HepG2 (cell line): ENCODE measurements at places on chromosomes 5 and 9. TPM values are rescaled to one million over a fixed set of nuclear protein-coding genes. Genes with fewer than 3 reads are reported as not detected.

PCDHGA9 gene
- 0.38 TPM in 1 of 2 replicates, not detected in the other for total RNA-seq

SPATA31A6 gene
- total RNA-seq, result not detected in 2 replicates

OLFM1 gene
- not detected in 2 replicates for total RNA-seq

GARIN3 gene
- total RNA-seq, result not detected in 2 replicates

ARRDC3 gene
- 12.2 and 24.4 TPM in 2 replicates for total RNA-seq

CANX gene
- total RNA-seq, result 438 and 680 TPM in 2 replicates

MIER3 gene
- 38.8 and 63.5 TPM in 2 replicates for total RNA-seq

TOR2A gene
- 5.5 and 7.2 TPM in 2 replicates for total RNA-seq

ASS1 gene
- total RNA-seq, result 77.6 and 89.0 TPM in 2 replicates

DNA sequence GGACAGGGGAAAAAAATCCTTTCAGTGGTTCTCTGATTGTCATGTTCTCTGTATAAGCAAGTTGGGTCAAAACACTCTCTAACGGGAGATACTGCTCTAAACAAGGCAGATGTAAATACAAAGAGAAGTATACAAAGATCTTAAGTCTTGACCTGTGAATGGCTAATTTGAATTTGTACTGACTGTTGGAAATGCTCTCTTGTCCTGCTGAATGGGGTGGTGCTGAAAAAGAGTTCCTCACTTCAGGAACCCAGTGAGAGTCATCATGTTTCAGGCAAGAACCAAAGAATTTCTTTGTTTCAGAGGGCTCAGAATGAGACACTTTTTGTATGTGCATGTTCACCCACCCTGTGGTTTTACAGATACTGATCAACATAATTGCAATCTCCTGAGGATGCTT lies 461.0 kb downstream of the NR2F1-AS1 start:
- no peak for DNase-seq

DNA sequence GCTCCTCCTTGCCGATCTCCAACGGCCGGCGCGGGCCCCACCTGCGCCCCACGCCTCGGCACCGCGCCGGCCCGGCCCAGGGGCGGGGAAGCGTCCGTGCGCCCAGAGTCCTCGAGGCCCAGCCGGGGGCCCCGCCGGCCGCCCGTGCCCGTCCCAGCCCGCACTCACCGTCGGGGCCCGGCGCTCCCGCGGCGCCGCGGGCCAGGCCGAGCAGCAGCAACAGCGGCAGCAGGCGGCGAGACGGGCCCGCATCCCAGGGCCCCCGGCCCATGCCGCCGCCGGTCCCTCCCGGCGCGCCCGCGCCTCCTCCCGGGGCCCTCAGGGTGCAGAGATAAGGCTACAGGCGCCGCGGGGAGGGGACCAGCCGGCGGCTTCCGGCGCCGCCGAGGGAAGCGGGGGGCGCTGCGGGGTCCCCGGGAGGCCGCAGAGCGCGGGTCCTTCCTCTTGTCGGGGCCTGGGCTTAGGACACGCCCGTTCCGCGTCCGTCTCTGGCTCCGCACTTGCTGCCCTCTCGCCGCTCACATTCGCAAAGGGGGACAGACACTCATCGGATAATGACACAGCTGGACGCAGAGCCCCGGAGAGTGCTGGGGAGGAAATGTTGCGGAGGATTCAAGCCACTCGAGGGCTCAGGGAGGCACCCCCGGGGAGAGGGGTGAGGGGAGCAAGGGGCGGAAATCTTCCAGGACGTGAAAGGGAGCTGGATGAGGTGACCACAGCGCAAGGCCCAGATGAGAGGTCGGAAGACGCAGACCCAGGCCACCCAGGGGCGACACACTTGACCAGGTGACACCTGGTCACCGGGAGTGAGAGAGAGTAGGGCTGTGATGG lies at the start of gene SUSD1:
SUSD1 (minus strand) TSS at position 333 of the 831 bp plus-strand sequence; CDS start at position 271, 62 bp downstream.
- peak; percentile 31 for DNase-seq

- DNase-seq, result no peak
These were observed 221.6 kb upstream of the CTNND2 start for GRCh38 chr5:12125895-12126294.

DNA sequence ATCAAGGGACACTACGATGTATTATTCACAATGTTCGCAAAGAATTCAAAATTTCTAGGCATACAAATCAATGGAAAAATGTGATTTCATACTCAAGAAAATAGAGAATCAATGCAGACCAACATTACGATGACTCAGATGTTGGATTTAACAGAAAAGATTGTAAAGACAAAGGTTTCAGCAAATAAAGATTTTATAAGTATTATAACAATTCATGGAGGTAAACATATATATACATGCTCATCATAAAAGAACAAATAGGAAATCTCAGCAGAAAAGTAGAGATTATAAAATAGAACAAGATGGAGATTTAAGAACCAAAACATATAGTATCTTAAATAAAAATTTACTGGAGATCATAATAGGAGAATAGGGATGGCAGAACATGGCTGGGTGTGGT lies 93.4 kb upstream of the JAK2 start:
- no peak for DNase-seq

DNA sequence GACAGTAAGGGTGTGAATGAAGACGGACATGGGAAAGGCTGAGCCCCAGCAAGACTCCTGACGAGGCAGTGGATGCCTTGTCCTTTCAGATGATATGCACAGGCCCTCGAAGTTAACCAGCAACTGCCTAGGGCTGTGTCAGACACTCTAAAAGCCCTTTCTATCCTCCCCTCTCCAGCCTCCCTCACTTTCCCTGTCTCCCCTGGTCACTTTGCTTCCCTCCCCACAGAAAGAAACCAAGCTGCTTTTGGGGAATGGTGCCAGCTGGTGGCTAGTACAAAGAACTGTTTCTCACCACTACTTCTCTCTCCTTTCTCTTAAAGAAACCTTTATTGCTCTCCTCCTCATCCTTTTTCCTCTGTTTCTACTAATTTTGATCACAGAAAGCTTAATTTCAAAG lies 21.4 kb downstream of the LHFPL2 start:
- no peak for DNase-seq

DNA sequence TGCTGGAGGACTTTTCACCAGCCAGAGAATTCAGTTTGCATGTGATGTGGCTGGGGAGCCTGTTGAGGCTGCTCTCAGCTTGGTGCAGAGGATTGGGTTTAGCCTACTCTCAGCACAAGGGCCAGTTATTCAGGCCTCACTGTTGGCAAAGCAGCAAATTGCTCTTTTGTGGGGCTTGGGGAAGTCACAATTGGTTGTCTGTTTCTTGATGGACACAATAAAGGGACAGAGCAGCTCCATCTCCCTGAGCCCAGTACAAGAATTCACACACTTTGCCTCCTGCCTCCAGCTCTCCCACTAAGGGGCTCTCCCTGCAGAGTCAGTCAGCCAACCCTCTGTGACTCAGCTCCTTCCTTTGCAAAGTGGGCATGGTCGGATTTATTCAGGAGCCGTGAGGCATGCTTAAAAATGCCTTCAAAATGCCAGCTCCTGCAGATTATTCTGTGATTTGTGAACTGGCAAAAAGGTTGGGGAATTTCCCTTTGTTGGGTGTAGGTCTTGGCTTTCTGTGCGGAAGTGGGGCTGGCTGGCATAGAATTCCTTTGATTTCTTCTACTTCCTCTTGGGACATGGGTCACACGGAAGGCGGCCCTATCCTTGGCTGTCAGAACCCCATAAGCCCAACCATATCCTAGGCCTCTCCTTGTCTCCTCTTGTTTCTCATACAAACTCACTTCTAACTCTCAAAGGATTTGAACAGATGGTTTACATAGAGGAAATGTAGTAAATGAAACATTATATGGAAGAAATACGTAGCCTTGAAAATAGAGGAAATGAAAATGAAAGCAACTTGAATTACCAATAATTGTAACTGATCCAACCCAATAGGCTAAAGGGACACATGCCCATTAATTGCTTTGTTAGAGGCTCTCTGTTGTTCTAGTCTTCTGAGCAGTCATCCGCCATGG lies 118.7 kb upstream of the CD180 start:
- DNase-seq, result no peak

DNA sequence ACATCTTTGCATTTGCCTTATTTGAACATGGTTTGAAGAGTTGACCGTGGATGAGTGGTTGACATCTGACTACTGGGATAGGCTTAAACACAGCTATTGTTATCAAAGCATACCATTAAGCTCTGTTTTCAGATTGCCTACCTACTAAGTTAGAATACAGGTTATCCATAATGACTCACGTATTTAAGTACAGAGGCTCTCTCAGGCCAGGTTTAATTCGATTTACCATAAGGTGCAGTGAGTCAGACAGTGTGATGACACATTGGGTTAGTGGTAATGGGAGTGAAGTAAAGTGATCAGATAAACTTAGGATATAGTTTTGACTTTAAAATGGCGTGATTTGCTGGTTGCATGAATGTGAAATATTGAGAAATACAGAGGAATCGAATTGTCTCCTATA lies 732.0 kb upstream of the CTNND2 start:
- no peak for DNase-seq

DNA sequence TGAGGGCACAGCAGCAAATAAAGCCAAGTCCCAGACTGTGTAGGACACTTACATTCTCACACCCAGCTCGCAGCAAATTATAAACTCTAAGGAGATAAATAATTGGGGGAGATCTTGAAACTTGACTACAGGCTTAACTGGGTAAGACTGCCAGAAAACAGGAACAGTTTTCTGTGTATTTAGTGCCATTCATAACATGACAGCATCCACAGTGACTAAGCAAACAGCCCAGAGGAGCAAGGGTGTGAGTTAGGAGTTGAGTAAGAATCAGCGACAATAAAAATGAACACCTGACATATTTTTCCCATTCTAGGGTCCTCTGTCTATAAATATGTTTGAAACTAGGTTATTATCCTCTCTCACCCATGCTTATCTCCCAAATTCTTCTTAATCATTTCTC lies 370.9 kb upstream of the WWC1 start:
- DNase-seq, result no peak

DNA sequence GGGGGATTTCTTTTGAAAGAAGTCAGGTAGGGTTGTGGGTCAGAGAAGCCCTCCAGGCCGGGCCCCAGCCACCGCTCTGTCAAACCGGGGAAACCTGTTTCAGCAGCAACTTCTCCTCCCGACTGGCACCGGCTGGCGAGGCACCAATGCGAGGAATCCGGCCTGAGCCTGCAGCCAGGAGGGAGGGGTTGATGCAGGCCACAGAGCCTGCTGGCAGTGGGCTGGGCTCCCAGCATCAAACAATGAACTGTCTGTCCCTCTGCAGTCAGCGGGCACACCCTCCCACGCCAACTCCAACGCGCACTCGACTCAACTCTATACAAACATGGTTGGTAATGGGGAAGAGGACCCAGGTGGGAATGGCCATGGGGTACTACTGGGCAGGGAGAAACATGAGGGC lies 12.1 kb downstream of the PCDH1 start:
- peak; percentile 59 for DNase-seq

DNA sequence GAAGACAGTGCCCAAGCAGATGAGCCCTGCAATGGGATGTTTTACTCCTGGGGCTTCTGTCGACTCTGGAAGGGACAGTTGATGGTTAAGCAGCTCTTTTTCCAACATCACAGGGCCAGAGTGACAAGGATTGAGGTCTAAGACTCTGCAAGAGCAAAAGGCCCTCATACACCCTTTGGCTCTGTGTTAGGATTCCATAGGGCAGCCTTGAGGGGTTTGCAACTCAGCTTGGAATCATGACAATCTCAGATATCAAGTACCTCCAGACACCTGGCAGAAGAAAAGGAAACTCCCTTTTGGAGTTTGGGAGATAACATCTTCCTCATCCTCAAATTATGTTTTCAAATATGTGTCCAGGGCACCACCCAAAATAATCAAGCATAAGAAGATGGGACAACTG lies 205.7 kb downstream of the GNA14 start:
- DNase-seq, result no peak

DNA sequence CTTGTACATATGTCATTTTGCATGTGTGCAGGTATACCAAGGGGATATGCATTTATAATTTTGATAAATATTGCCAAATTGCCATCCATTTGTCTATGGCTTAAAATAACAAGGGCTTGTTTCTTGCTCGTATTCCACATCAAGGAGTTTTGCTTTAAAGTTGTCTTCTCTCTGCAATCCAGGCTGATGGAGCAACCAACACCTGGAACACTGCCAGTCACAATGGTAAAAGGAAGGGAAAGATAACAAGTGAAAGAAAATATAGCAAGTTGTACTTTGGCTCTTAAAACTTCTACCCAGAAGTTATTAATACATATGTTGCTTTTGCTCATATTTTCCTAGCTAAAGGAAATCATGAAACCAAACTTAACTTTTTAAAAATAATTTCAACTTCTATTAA lies 156.9 kb downstream of the UNC13B start:
- DNase-seq, result no peak

GRCh38 chr5:117295941-117296340 lies 721.3 kb upstream of the SEMA6A start:
- DNase-seq, result no peak

DNA sequence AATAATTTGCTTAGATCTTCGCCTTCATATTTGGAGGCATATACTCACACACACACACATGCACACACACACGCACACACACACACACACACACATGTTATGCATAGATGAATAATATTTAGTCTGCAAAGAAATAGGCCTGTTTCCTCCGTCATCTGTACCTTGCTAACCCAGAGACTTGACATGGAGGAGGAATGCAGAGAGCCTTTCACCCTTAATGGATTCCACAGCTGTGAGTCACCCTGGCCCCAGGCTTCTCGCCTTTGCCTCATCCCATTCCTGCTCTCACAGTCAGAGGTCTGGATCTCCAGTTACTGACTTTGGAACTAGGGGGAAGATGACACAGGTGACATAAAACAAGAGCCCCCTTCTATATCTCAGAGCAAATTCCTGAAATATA lies 29.7 kb downstream of the ZNF462 start:
- DNase-seq, result peak; percentile 23

- no peak for DNase-seq
These were observed 23.6 kb downstream of the TPD52L3 start for GRCh38 chr9:6351737-6352136.

GRCh38 chr5:9170026-9170425 lies 375.8 kb downstream of the SEMA5A start:
- no peak for DNase-seq

- DNase-seq, result no peak
These were observed 168.3 kb upstream of the DMAC1 start for GRCh38 chr9:7967851-7968250.

DNA sequence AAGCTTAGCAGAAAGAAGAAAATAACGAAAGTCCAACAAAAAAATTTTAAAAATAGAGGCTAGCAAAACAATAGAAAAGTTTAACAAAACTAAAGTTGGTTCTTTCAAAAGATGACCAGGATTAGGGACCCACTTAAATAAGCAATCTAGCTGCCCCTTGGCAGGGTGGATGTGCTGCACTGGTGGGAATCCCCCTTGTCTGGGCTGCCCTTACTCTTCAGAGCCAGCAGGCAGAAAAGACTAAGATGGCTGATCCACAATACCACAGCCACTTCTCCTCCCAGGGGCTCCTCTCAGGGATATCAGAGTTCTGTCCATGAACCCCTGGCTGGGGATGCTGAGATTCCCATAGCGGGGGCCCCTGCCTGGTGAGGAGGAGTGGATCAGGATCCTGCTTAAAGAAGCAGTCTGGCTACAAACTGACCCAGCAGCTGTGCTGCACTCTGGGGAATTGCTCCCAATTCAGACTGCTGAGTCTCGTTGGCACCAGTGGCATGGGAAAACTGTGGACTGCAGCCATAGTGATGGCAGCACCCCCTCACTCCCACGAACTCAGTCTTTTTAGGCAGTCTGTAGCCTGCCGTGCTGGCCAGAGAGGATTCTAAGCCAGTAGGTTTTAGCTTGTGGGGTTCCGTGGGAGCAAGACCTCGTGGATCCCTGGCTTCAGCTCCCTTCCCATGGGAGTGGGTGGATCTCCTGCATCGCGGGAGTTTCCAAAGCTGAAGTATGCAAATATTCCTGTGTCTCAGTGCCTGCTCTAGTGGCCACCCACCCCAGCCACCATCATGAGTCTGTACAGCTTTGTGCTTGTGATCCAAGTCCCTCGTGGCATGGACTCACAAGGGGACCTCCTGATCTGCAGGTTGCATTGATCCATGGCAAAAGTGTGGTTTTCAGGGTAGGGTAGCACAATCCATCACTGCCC lies 2.9 kb upstream of the INSL6 start:
- DNase-seq, result no peak

GRCh38 chr5:88081877-88082276 lies 186.8 kb downstream of the TMEM161B start:
- no peak for DNase-seq
